ENCODE measurements at places on chromosomes 3 and 15. TPM values are rescaled to one million over a fixed set of nuclear protein-coding genes. Genes with fewer than 3 reads are reported as not detected.

DNA sequence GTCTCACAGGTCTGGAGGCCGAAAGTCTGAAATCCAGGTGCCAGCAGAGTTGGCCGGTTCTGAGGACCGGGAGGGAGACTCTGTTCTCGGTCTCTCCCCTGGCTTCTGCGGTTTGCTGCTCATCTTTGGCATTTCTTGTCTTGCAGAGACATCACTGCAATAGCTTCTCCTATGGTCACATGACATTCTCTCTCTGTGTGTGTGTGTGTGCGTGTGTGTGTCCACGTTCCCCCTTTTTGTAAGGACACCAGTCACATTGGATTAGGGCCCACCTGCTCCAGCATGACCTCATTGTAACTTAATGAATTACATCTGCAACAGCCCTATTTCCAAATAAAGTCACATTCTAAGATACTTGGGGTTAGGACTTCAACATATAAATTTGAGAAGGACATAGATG, 12.4 kb upstream of the ATP10A start:
- no peak overlapping the region for H3K27ac ChIP-seq
- DNase-seq = no peak
- H3K4me1 ChIP-seq = no peaks in the 10 kb centered on the region
- H3K36me3 ChIP-seq = no peaks in the 10 kb centered on the region
- H3K4me3 ChIP-seq = no peak overlapping the region
- no peaks in the 10 kb centered on the region for H3K27me3 ChIP-seq

GOLGA6L25 gene
- not detected for total RNA-seq

GOLGA6L4 gene
- 5.5 TPM for total RNA-seq

KLHL6 gene
- not detected for total RNA-seq

DNA sequence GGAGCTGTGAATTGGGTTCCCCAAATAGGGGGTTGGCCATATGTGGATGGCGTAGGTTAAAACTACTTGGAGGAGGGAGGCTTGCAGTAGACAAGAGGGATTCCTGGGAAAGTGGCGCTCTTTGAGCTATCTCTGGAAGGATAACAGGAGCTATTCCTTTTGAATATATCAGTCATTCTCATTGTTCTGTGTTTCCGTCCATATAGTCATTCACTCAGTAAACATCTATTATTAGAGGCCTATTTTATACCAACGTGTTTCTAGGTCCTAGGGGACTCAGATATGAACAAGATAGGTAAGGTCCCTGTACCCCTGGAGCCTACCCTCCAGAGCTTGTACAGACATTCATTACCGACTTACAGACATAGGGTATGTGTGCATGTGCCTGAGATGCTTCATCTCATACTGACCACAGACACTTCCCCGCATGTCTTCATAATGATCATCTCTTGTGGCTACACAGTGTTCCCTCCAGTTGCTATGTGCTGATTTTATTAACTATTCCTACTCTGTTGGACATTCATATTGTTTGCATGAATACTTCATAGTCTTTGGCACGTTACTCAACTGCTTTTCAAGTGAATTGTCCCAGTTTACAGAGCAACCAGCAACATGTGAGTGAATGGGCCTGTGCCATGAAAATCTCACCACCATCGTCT, 55.8 kb upstream of the VILL start:
- H3K36me3 ChIP-seq = peaks cover 15% of the 10 kb centered on the region
- H3K27me3 ChIP-seq = no peaks in the 10 kb centered on the region

DNA sequence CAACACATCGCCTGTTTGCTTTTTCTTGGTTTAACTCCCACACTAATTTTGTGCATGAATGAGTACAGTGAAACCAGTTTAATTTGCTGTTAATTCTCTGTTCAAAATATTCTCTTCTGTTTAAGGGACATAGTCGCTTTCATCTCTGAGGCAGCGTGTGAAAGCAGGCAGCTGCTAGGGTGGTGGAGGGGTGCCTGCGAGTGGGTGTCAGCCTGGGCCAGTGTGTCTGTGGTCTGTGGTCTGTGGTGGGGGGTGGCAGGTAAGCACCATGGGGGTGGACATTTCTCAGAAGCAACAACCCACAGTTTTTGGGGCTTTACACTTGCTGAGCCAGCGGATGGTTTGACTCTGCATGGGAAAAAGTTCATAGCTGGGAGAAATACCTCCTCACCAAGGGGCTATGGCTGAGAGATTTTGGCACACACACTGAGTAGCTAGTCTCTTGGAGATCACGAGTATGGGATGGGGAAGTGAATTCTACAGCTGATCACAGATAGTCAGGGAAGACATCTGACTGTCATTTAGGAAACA, 109.2 kb downstream of the EPHB1 start:
- H3K4me1 ChIP-seq = no peaks in the 10 kb centered on the region
- no peak overlapping the region for H3K27ac ChIP-seq
- no peaks in the 10 kb centered on the region for H3K36me3 ChIP-seq
- no peak for DNase-seq

SV2B gene
- total RNA-seq = 1.7 TPM

MAP3K13 gene
- 40.4 TPM for total RNA-seq

DNA sequence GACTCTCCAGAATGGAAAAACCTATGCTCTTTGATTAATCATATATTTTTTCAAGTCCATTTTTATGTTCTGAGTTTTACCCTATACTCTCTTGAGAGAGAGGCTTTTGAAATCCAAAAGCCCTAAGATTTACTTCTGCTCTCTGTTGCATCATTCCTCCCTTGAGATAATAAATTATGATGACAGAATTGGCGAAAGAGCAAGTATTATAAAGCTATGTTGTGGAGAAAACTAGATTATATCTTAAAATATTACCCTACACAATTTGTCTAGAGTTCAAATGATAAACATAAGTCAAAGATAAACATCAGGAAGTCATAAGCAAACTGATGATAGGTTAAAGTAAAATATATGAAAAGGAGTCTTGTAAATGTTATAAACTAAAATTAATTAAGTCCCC, 293.4 kb upstream of the MME start:
- peaks cover 4% of the 10 kb centered on the region for H3K27me3 ChIP-seq
- no peak overlapping the region for H3K4me3 ChIP-seq
- DNase-seq = no peak
- no peaks in the 10 kb centered on the region for H3K36me3 ChIP-seq

DNA sequence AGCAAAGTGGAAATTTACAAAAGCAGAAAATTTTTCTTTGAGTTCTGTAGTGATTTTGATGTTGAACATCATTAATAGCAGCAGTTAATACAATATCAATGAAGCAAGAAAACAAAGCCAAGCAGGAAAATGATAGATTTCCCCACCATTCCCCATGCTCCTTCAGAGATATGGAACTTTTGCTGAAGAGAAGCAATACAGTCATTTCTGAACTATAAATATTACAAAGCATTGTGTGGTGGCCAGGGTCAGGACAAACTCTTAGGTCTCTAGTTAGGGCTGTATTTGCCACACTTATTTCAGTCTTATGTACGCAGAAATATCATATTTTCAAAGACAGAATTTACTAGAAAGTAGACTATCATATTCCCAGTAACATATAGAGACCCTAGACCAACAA, 88.8 kb upstream of the P3H2 start:
- no peaks in the 10 kb centered on the region for H3K4me1 ChIP-seq
- H3K27ac ChIP-seq = no peak overlapping the region
- no peak for DNase-seq
- no peak overlapping the region for H3K4me3 ChIP-seq
- no peaks in the 10 kb centered on the region for H3K36me3 ChIP-seq
- no peaks in the 10 kb centered on the region for H3K27me3 ChIP-seq

GRCh38 chr3:152046280-152046679, 172.8 kb downstream of the SUCNR1 start:
- H3K4me1 ChIP-seq = peaks cover 1% of the 10 kb centered on the region
- H3K27ac ChIP-seq = no peak overlapping the region
- no peaks in the 10 kb centered on the region for H3K27me3 ChIP-seq
- no peak overlapping the region for H3K4me3 ChIP-seq
- no peak for DNase-seq
- no peaks in the 10 kb centered on the region for H3K36me3 ChIP-seq

DNA sequence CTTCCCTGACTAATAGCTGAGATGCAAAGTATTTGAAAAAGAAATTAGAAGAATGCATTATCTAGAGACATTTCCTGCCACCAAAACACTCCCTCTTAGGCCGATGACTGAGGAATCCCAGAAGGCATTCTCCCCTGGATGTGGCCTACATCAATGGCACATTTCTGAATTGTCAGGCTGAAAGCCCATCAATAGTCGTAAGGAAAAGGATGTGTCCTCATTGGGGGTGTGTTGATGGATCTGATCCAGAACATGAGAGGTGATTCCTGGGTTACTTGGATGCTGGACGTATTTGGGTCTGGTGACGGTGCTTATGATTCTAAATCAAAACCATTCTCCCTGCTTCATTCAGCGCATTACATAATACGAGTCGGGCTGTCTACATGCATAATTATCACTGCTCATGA, 216.9 kb upstream of the CDIN1 start:
- H3K27ac ChIP-seq = no peak overlapping the region
- H3K36me3 ChIP-seq = no peaks in the 10 kb centered on the region
- no peak for DNase-seq
- peaks cover 19% of the 10 kb centered on the region for H3K27me3 ChIP-seq
- peaks cover 46% of the 10 kb centered on the region for H3K4me1 ChIP-seq
- peak overlapping the region; percentile 20 for H3K4me3 ChIP-seq

GRCh38 chr3:126347543-126348161, 9.6 kb downstream of the KLF15 start:
- DNase-seq = no peak
- no peaks in the 10 kb centered on the region for H3K36me3 ChIP-seq
- H3K27me3 ChIP-seq = no peaks in the 10 kb centered on the region
- H3K27ac ChIP-seq = no peak overlapping the region

MAGEL2 gene
- total RNA-seq = 8.2 TPM

DNA sequence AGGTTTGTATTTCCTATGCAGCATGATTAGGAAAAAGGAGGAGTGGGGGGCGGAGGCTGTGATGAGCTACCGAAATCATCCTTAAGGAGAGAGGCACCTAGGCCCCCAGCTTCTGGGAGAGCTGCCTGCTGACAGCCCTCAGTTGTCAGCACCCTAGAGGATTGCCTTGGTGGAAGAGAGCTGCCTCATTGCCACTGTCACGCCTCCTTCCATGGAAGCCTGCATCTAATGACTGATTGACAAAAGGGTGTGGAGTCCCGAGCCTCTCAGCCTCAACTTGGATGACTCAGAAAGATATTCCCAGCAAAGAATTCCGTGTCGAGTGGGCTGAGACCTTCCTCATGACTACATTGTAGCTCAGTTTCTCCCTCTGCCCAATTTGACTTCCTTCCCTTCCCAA, 320.4 kb upstream of the PROK2 start:
- DNase-seq = no peak
- H3K27me3 ChIP-seq = peaks cover 39% of the 10 kb centered on the region
- peaks cover 18% of the 10 kb centered on the region for H3K4me1 ChIP-seq

ARRDC4 gene
- 31.6 TPM for total RNA-seq

All from type B pancreatic cell (in vitro differentiated cells).